ENCODE measurements at places on chromosomes 6 and 20. TPM values are rescaled to one million over a fixed set of nuclear protein-coding genes. Genes with fewer than 3 reads are reported as not detected.
A peak's percentile ranks its signal among the peaks of the same experiment; 100 is the strongest.

GRCh38 chr6:31572041-31572911, at the start of gene LTA:
Gene LTA, plus strand, starts transcription at chr6:31572289. Its CDS starts 454 bp downstream, at chr6:31572743.
- H3K27me3 ChIP-seq, result no peaks in the 10 kb centered on the region
- H3K27ac ChIP-seq, result no peak within 1 kb of the TSS
- no peak for DNase-seq
- H3K4me3 ChIP-seq, result no peak within 1 kb of the TSS

DNA sequence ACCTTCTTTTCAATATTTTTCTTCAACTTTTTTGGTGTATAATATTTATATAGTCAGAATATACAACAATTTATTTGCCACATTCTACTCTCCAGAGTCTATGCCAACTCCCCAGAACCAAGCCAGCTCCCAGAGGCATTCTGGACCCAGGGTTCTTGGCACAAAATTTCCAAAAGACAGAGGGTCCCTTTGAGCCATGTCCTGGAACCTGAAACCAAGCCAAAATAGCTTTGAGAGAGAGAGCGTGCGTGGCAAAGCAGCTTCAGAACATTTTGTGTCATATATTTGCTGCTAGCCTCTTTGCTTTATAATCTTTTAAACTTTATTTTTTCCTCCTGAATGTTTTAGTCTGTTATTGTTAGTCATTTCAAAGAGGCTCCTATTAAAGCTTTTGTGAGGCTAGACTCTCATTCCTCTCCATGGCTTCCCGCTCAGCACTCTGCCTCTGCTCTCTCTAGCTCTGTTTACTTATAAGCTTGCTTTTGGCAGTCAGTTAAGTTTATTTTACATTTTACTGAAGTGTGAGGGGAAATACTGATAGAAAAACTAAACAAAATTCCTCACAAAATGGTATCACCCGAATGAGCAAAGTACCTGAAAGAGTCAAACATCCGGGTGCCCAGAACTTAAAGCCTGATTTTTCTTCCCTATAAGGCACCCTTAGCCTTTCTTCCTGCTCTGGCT, 605.1 kb upstream of the ID4 start:
- no peaks in the 10 kb centered on the region for H3K4me1 ChIP-seq
- no peaks in the 10 kb centered on the region for H3K36me3 ChIP-seq
- DNase-seq, result peak; percentile 20
- H3K27ac ChIP-seq, result peak overlapping the region; percentile 63

- H3K36me3 ChIP-seq, result no peaks in the 10 kb centered on the region
- no peak for DNase-seq
- no peak overlapping the region for H3K4me3 ChIP-seq
Measured at GRCh38 chr6:113027780-113028179, 680.6 kb downstream of the RFPL4B start.

GRCh38 chr20:33783818-33784217, 27.3 kb upstream of the CHMP4B start:
- H3K4me3 ChIP-seq, result no peak overlapping the region
- no peak overlapping the region for H3K27ac ChIP-seq
- no peaks in the 10 kb centered on the region for H3K4me1 ChIP-seq
- peaks cover 3% of the 10 kb centered on the region for H3K36me3 ChIP-seq

DNA sequence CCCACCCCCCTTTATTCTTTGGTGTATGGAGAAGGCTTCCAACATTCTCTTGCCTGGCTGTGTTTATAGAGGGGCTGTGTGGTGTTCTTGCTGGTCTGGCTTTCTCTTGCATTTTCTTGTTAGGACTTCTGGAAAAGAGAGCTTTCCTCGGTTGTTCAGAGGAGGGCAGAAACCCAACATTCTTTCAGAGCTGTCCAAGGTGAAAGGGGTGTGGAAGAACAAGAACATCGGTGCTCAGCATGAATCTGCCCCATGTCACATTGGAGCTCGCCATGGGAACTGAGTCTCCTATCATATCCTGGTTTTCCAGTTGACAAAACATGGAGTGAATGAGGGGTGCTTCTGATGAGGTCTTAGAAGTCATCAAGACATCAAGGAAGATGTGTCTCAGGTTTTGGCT, 281.8 kb downstream of the RNF144B start:
- H3K27me3 ChIP-seq, result no peaks in the 10 kb centered on the region
- H3K4me1 ChIP-seq, result no peaks in the 10 kb centered on the region
- H3K36me3 ChIP-seq, result no peaks in the 10 kb centered on the region
- no peak for DNase-seq
- H3K27ac ChIP-seq, result no peak overlapping the region
- no peak overlapping the region for H3K4me3 ChIP-seq

DNA sequence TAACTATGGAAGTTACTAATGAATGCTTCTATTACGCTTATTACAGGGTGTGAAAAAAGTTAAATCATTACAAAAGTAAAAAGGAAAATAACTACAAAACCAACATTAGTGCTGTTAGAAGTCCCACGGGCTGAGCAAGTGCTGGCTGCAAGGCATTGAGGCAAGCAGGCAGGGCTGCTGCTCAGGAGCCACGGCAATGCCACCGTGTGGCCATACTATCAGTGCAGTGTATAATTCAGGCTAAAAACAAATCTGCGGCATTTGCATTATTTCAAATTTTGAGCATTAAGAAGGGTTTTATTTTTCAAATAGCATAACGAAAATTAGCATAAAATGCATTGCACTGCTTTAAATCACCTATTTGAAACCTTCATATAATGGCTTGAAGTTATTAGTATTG, 17.1 kb downstream of the IFNGR1 start:
- no peaks in the 10 kb centered on the region for H3K27me3 ChIP-seq
- no peak overlapping the region for H3K27ac ChIP-seq
- H3K36me3 ChIP-seq, result no peaks in the 10 kb centered on the region
- no peaks in the 10 kb centered on the region for H3K4me1 ChIP-seq
- no peak for DNase-seq
- H3K4me3 ChIP-seq, result no peak overlapping the region

- H3K27me3 ChIP-seq, result no peaks in the 10 kb centered on the region
- H3K4me3 ChIP-seq, result no peak overlapping the region
- H3K36me3 ChIP-seq, result no peaks in the 10 kb centered on the region
- peak overlapping the region; percentile 87 for H3K27ac ChIP-seq
Measured at GRCh38 chr6:169166896-169167580, 86.6 kb downstream of the THBS2 start.

DNA sequence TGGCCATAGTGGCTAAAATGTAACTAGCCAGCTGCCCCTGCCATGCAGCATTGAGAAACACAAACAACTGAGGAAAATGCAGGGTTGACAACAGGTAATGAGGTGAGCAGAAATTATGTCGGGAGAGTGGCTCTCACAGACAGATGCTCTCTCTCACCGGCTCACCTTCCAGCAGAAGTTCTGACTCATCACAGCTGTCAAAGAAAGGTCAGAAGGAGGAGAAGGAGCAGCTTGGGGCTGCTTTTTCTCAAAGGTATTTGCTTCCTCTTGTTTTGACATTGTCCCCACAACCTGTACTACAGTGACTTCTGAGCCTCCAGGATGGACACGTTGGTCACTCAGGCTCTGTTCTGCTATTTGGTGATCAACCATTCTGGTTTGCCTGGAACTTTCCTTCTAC, 190.5 kb upstream of the HEY2 start:
- H3K36me3 ChIP-seq, result no peaks in the 10 kb centered on the region
- no peak overlapping the region for H3K27ac ChIP-seq
- DNase-seq, result no peak
- no peak overlapping the region for H3K4me3 ChIP-seq

DNA sequence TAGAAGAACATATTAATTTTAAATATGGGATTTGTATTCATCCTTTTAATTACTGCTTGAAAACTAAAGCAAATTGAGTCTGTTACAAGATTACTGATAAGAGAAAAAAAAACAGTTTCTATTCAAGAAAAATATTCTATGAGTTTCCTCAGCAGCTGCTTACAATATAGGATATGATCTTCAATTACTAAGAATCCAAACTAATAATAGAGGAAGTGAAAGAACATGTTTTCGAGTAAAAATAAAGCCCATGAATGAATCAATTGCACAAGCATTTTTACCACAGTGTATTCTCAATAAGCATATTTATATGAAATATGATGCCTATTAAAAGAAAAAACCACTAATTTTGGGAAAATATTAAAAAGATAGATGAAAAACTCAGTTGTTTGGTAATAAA, 63.4 kb downstream of the AHI1 start:
- H3K4me3 ChIP-seq, result no peak overlapping the region
- H3K4me1 ChIP-seq, result no peaks in the 10 kb centered on the region
- no peaks in the 10 kb centered on the region for H3K27me3 ChIP-seq
- H3K36me3 ChIP-seq, result peaks cover 8% of the 10 kb centered on the region
- DNase-seq, result no peak

DNA sequence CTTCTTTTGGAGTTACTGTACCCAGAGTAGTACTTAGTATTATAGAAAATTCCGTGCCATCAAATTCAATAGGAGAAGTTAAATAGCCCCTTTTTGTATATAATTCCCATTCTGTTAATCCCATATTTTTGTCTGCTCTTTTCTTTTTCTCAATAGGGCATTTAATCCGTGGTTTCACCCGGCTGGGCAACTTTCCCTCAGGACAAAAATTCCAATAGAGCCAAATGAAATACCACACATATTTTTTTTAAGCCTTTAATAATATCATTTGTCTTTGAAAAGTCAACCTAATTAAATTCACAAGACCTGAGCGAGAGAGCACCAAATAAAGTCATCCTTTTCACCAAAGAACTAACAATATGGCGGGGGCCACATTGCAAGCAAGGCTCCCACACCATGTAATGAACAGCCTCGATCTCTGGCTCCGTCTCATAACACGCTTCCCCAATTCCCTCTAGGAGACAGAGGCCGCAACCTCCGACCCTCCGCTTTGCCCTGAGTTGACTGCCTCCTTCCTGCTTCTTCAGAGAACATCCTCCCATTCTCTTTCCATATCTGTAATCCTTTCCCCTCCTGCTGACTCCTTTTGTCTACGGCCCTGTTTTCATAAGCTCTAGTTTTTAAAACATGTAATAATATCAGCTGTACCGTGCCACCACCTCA, 13.6 kb downstream of the NHSL1 start:
- DNase-seq, result no peak
- H3K4me1 ChIP-seq, result no peaks in the 10 kb centered on the region
- no peaks in the 10 kb centered on the region for H3K36me3 ChIP-seq
- H3K27ac ChIP-seq, result no peak overlapping the region

- no peak overlapping the region for H3K4me3 ChIP-seq
- H3K27ac ChIP-seq, result no peak overlapping the region
- H3K36me3 ChIP-seq, result no peaks in the 10 kb centered on the region
Measured at GRCh38 chr20:36881888-36882287, 6.0 kb downstream of the TLDC2 start.

DNA sequence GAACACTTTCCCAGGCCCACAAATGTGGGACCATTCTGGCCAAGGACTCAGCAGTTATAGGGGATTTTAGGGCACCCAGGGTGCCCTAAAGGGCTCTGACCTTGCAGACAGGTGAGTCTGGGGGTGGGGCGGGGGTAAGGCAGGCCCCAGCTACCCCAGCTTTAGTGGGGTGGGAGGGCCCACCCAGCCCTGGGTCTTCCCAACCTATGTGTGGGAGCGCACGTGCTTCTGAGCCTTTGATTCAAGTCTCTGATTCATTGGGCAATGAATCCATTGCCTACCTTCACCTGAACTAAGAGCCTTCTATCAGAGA, 958 bp downstream of the SERPINB1 start:
- peak overlapping the region; percentile 61 for H3K4me3 ChIP-seq
- no peaks in the 10 kb centered on the region for H3K27me3 ChIP-seq
- H3K36me3 ChIP-seq, result peaks cover 2% of the 10 kb centered on the region
- peak overlapping the region; percentile 2 for H3K27ac ChIP-seq

DNA sequence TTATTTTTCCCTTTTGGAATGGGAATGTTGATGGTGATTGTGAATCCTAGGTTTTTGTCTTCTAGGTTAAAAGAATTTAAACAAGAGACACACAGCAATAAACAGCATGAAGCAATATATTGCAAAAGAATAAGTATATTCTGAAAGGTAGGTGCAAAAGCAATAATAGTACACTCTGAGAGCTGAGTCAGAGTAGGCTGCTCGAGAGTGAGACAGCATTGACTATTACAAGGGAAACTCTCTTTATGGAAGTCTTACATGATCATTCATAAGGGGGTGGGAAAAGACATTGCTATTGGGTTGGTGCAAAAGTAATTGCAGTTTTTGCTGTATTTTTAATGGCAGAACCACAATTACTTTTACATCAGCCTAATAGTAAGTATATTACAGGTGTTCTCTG, 25.0 kb downstream of the FBXO5 start:
- no peak for DNase-seq
- no peaks in the 10 kb centered on the region for H3K36me3 ChIP-seq
- no peak overlapping the region for H3K27ac ChIP-seq
- H3K27me3 ChIP-seq, result no peaks in the 10 kb centered on the region

- no peaks in the 10 kb centered on the region for H3K4me1 ChIP-seq
- no peak for DNase-seq
- no peak overlapping the region for H3K27ac ChIP-seq
- H3K36me3 ChIP-seq, result no peaks in the 10 kb centered on the region
Measured at GRCh38 chr20:16052456-16052855, 520.8 kb downstream of the KIF16B start.

DNA sequence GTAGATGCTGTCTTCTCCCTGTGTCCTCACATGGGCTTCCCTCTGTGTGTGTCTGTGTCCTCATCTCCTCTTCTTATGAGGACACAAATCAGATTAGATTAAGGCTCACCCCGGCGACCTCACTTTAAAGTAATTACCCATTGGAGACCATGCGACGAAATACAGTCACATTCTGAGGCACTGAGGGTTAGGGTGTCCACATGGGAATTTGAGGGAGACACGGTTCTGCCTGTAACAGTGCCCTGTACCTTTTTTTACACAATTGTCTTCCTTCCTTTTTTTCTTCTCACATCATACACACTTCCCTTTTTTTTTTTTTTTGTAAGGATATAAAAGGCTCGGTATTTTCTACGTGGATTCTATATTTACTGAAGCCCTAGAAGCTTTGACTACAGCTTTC, 48.9 kb downstream of the DEK start:
- DNase-seq, result no peak
- no peaks in the 10 kb centered on the region for H3K36me3 ChIP-seq
- H3K4me1 ChIP-seq, result no peaks in the 10 kb centered on the region
- H3K27ac ChIP-seq, result no peak overlapping the region
- H3K27me3 ChIP-seq, result no peaks in the 10 kb centered on the region

DNA sequence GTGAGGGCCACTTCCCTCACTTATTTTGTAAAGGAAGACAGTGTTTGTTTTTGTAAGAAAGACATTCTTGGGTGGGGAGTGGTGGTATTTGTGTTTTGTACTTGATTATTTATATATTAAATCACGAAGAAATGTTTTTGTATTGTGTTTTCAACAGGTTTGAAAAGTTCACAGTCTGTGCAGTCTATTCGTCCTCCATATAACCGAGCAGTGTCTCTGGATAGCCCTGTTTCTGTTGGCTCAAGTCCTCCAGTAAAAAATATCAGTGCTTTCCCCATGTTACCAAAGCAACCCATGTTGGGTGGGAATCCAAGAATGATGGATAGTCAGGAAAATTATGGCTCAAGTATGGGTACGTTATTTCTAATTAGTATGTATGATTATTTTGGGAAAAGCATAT, 137.2 kb downstream of the NCOA3 start:
- no peaks in the 10 kb centered on the region for H3K27me3 ChIP-seq
- H3K4me1 ChIP-seq, result peaks cover 6% of the 10 kb centered on the region
- peaks cover 9% of the 10 kb centered on the region for H3K36me3 ChIP-seq
- DNase-seq, result no peak

MCM3 gene
- 24.5 TPM for total RNA-seq

ELOVL4 gene
- 3.3 TPM for total RNA-seq

TP53TG5 gene
- 0.91 TPM for total RNA-seq

GGTLC1 gene
- not detected for total RNA-seq

VWA7 gene
- 0.58 TPM for total RNA-seq

SNX14 gene
- 85.1 TPM for total RNA-seq

BPIFA1 gene
- total RNA-seq, result not detected

TTLL9 gene
- total RNA-seq, result 0.19 TPM

CYP39A1 gene
- 2.0 TPM for total RNA-seq

GRM1 gene
- not detected for total RNA-seq

KCNQ5 gene
- total RNA-seq, result 8.1 TPM

BANF2 gene
- total RNA-seq, result not detected
